ENCODE measurements at places on chromosomes 1 and 21.
A peak's percentile ranks its signal among the peaks of the same experiment; 100 is the strongest.

- no peak for DNase-seq
These were observed 27.9 kb downstream of the S1PR1 start for GRCh38 chr1:101264697-101265096.

DNA sequence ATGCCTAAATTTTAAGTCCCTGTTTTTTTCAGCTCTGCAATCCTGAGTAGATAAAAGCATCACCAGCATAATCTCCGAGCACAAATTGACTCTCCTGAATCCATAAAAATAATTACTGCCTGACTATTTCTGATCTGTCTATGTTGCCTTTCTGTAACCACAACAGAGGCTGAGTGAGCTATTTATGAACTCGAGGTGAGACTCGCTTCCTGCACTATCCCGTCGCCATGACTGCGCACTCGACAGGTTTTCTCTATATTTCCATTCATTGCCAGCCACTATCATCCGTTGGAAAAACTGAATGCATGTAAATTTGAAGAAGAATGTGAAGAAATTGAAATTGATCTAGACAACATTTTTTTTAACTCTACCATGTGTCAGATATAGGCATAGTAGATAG, 897.2 kb downstream of the ADGRL2 start:
- no peak for DNase-seq

- no peak for DNase-seq
These were observed 3.0 kb downstream of the GLUL start for GRCh38 chr1:182388392-182389134.

DNA sequence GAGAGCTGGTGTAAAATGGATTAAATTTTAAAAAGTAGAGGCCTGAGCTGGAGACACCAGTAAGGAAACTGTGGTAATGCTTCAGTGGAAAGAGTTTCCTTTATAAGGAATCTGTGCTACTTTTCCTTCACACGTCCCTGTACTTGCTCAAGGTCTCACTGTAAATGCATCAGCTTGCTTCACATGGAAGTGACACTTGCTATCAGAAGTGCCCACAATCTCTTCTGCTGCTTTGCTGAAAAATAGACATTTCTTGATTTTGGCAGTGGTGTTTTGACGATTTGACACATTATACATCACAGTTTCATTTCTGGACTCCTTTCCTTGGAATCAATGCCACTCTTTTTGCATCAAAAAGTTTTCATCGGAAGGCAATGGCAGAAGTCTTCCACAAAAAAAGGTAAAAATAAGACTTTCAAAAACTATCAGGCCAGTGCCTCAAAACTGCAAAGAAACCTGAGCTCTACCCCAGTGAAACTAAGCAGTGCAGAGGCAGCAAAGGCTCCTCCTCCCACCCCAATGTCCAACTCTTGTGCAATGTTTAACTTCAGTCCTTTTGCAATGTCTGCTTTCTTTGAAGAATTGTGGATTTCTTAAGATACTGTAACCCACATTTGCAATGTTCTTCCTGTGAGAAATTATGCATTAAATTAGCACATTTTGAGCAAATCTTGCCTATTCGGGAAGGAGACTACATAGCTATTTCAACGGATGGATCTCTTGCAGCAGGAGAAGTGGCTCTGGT, 18.4 kb upstream of the TSPAN2 start:
- no peak for DNase-seq

DNA sequence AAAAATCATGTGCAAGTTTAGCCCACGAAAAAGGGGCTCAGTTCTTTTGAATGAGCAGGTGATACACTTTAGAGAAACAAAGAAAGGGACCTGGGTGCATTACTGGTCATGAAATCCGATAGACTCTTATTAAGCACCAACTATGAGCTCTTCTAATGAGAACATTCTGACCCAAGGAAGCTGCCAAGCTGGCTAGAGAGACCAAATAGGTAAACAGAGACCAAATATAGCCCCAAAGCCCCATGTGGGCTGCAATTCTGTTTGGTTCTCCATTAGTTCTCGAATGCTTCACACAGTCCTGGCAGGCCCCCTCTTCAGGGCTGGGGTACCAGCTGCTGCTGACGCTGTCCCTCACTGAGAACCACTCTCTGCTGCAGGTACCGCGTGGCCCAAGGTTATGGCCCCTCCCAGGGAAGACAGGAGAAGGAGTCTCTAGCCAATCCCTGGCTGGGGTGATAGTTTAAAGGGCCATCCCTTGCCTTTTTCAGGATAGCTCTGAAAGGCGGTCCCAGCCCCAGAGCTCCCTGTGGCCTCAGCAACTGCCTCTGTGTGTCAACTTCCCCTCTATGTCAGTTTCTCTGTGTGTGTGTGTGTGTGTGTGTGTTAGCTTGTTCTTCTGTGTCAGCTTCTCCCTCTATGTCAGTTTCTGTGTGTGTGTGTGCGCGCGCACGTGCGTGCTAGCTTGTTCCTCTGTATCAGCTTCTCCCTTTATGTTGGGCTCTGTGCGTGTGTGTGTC, 7.1 kb upstream of the UBXN10 start:
- DNase-seq = no peak

- no peak for DNase-seq
These were observed 54.0 kb upstream of the COL11A1 start for GRCh38 chr1:103162360-103162759.

DNA sequence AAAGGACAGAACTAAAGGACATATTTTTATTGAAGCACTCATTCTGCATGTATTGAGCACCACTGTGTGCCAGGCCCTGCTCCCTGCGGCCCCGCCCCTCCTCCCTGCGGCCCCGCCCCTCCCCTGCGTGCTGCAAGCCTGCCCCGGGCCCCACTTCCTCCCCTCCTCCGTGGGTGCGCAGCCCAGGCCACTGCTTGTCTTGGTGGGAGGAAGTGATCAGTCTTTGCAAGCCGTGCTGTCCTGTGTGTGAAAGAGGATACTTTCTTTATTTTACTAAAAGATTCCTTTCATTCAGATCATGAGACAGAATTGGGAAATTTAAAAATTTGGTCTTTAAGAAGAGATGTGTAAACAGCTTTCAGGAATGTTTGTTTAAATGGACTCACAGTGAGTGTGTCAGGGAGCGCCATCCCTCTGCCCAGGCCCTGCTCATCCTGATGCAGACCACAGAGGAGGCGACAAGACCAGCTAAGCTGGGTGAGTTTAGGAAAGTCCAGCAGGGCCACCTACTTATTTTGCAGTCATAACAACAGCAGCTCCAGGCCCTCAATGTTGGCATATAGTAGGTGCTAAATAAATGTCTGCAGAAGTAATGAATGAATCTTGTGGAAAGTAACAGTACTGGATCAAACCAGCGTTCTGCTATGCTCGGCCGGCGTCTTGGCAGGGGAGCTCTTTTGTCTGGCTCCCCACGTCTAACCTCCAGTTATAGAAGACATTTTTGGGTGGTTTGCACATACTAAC, 88.3 kb upstream of the SELENON start:
- DNase-seq = peak; percentile 55

- no peak for DNase-seq
These were observed 9.1 kb upstream of the HPCAL4 start for GRCh38 chr1:39700348-39700747.

DNA sequence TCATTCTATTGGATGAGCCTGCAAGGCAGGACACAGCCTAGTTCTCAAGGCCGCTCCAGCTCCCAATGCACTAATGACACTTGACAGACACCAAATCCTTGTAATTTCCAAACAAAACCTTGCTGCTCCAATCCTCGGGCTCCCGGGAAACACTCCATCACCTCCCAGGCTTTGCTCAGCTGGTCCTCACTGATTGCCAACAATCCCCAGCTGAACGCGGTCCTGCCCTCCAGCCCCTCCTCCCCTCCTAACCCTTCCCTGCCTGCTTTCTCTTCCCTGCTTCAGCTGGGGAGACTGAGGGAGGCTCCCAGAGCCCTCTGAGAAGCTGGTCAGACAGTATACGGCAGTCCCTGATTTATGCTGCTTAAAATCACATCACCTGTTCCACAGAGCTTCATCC, 114.4 kb upstream of the TNR start:
- DNase-seq = no peak

DNA sequence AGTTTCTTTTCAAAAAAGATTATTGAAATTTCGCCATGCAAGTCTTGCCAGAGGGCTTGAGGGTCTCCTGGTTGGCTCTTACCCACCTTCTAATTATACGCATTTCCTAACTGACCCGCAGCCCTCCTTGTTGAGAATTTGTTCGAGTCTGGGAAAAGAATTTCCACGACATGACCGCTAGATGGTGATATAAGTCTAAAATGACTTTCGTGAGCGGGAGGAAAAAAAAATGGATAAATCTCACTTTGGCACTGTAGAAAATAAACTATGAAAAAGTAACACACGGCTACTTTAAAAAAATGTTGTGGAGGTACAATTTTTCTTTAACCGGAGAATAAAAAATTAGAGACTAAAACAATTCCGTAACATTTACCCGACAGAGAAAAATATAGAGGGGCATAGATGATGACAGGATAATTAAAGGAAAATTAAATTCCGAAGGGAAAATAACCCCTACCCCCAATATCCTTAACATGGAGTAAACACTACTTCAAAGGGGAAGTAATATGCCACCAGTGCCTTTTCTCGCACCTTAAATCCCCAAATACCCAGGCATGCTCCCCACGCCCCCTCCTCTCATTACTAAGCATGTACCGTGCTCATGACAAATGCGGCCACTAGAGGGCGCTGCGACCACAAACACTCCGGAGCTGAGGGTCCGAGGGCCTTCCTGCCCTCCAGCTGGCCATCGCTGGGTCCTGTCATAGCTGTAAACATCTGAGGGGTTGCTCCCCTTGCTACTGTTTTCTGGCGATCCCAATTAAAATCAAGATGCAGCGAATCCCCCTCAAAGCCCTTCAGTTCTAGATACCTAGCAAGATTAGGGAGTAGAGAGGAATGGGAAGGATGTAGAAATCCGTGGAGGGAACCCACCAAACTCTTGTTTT, 266.9 kb downstream of the ASTN1 start:
- DNase-seq = peak; percentile 51

DNA sequence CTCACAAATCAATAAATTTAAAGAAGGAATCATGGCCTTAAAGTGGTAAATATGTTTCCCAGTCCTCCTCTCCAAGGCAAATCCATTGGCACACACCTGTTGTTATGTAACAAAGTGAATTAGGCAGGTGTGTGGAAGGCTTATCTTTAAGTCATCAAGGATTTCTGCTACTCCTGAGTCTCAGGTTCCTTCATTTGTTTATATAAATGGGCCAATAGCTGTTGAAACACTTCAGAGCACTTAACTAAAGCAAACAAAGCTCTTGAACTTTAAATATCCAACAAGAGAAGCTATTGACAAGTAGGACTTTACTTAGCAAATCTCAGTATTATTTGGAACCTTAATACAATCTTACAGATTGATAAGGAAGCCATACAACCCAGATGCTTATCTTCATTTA, 99.3 kb upstream of the ESRRG start:
- no peak for DNase-seq

DNA sequence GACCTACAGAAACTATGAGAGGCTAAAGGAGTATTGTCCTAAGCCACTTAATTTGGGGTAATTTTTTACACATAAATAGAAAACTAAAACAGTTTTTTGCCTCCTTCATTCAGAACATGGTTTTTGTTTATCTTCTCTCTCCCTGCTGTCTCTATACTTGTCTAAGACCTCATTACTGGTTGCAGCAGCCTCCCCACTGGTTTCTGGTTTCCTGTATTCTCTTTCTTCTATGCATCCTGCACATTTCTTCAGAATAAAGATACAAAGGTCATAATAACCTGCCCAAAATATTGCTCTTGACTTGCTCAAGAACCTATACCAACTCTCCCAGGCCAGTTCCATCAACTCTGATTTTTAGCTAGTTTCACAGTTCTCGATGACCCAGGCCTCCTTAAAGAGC, 19.8 kb upstream of the BOLA1 start:
- no peak for DNase-seq

GRCh38 chr1:41714638-41715389, 203.9 kb downstream of the HIVEP3 start:
- DNase-seq = no peak

GRCh38 chr1:147084273-147085096, 87.8 kb downstream of the PRKAB2 start:
- DNase-seq = peak; percentile 78

GRCh38 chr1:160024195-160024905, 7.4 kb downstream of the PIGM start:
- no peak for DNase-seq

GRCh38 chr21:14600569-14601297, 54.6 kb upstream of the SAMSN1 start:
- DNase-seq = no peak

DNA sequence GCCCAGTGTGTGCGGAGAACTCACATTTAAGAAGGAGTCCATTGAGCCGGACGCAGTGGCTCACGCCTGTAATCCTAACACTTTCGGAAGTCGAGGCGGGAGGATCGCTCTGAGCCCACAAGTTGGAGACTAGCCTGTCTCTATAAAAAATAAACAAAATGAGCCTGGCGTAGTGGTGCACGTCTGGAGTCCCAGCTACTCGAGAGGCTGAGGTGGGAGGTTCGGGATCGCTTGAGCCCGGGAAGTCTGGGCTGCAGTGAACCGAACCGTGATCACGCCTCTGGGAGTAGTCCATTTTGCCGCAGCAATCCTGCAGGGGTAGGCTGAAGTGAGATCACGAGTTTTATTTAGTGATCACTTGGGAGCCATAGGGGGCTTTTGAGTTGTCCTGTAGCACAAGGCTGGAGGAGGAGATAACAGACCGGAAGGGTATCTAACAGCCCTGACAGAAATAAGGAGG, 497 bp upstream of the FUCA1 start:
- no peak for DNase-seq

DNA sequence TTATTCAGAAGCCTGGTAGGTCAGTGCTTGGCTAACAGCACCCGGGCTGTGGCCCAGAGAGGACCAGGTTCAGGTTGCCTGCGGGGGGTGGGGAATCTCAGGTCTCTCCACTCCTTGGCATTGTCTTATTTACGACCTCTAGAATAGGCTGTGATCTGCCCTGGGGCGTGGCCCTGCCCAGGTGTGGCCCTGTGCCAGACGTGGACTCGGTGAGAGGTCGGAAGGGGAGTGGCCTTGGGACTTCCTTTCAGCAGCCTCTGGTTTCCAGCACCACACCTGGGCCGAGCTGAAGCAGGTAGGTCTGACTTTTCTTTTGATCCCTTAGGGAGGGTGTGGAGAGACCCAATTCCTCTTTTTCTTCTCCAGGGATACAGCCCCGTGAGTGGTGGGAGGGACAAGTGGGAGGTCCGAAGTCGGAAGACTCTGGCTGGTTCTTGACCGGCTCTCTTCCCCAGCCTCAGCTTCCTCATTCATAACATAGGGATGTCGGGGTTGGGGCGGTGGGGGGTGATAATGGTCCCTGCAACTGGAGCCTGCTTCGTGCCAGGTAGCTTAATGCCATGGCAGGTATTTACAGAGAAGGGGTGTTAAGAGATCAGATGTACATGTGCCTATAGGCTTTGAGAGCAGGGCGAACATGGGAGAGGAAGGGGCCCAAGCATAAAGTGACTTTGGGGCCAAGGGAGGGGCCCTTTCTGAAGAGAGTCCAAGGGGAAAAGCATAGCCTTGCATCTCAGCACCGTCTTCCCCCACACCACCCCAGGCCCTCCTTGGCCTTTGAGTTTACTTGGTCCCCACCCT, 16.5 kb downstream of the ACOT11 start:
- DNase-seq = no peak

DNA sequence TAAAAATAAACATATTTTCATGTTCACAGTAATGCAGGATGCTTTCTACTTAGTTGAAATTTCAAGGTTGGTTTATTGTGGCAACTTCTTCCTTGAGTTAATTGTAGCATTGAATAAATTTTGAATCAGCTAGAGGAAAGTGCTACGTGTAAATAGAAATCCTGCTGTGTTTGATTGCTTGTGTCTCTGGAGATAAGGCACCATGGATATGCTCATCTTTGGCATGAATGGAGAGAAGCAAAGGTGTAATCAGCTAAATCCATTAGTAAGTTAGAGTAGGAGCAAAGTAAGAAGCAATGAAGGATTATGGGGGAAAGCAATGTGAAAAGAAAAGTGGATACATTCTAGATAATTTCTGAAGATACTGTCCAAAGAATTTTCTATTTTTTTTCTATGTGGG, 331.1 kb downstream of the PTPRC start:
- no peak for DNase-seq

- no peak for DNase-seq
These were observed 9.7 kb upstream of the KLF17 start for GRCh38 chr1:44108971-44109370.
